HuH-7.5 (cell line): ENCODE measurements at places on chromosomes 16 and 17.

- DNase-seq: no peak
These were observed 141.6 kb downstream of the RGS9 start for GRCh38 chr17:65278820-65279184.

- peak; percentile 40 for DNase-seq
These were observed 93.7 kb downstream of the PMP22 start for GRCh38 chr17:15171167-15172047.

GRCh38 chr16:53183442-53183841 is 128.7 kb downstream of the CHD9 start:
- no peak for DNase-seq

- no peak for DNase-seq
These were observed 68.9 kb upstream of the KCNJ16 start for GRCh38 chr17:70006159-70006558.

GRCh38 chr16:69522041-69522578 is 43.7 kb upstream of the NFAT5 start:
- DNase-seq: no peak

DNA sequence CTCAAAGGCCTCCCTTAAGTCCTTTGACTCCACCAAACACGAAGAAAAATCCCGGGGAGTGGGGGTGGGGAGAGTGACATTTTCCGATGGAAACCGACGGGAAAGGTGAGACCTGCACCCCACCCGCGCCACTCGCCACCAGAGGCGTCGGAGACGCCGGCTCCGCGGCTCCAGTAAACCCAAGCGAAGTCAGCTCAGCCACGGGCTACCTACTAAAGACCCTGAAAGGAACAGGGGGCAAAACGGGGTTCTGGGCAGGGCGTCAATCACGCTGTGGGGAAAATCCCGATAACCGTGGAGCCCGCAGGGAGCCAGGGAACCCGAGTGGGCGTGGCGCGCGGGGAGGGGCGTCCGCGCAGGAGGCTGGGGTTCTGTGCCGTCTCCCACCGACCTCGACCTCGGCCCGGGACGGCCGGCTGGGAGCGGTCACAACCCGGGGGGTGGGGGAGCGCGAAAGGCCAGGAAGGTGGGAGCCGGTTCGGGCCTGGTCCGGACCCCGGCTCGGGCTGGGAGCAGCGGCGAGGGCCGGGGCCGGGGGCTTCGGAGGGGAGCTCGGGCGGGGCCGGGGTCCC is 565 bp downstream of the WDR45B start:
- DNase-seq: peak; percentile 58

GRCh38 chr17:82334622-82335394 is 1.2 kb upstream of the SECTM1 start:
- DNase-seq: no peak

DNA sequence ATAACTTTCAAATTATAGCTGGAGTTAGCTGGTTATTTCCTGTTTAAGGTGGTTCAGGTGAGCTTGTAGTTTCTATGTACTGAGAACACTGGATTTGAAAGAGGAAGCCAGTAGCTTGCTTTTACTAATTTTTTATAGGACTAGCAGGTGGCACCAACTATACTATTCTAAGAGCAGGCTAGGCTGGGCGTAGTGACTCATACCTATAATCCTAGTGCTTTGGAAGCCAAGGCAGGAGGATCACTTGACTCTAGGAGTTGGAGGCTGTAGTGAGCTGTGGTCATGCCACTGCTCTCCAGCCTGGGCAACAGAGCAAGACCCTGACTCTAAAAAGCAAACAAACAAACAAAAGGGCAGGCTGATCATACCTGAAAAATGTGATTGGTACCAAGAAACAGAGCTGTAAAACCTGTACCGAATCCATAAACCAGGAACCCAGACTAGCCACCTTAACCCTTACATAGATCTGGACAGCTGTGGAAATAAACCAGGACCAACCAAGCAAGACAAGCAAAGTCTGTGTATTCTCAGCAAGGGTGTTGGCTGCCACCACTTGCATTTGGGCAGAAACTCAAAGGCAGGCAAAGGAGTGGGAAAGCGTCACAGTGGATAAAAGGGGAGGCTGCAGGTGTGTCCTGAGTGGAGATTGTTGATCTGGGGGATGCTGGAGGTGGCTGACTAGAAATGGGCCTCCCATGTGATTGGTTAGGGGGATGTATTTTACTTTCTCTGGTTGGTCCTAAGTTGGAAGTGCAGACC is 36.3 kb downstream of the SLC47A1 start:
- no peak for DNase-seq

DNA sequence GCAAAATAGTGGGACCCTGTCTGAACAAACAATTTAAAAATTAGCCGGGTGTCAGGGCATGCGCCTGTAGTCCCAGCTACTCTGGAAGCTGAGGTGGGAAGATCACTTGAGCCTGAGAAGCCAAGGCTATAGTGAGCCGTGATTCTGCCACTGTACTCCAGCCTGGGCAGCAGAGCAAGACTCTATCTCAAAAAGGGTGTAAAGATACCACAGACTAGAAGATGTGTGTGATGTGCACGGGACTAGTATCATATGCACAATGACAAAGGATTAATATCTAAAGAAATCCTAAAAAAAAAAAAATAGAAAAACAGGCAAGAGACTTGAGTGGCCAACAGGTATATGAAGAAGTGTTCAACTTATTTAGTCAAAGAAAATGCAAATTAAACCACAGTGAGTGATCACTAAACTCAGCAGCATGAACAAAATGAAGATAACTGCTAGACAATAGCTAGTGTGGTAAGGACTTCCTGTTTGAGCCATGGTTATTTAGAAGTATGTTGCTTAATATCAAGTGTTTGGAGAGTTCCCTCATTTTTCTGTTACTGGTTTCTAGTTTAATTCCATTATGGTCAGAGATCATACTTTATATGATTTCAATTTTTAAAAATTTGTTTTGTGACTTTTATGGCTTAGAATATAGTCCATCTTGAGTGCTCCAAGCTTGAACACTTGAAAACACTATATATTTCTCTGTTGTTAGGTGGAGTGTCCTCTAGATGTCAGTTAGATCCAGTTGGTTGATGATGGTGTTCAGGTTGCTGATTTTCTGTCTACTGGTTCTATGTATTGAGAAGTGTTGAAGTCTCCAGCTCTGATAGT is 14.7 kb upstream of the SLX4 start:
- DNase-seq: no peak

DNA sequence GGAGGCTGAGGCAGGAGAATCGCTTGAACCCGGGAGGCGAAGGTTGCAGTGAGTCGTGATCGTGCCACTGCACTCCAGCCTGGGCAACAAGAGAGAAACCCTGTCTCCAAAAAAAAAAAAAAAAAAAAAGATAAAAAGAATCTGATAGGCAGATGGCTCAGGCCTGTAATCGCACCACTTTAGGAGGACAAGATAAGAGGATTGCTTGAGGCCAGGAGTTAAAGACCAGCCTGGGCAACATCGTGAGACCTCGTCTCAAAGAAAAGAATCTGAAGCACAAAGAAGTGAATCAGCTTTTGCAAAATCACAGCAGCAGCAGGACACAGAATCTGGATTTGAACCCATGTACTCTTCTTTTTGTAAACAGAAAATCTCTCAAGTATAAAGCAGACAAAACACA is 7.6 kb downstream of the NOB1 start:
- no peak for DNase-seq

GRCh38 chr17:9971991-9972390 is 66.9 kb upstream of the RCVRN start:
- no peak for DNase-seq

- peak; percentile 83 for DNase-seq
These were observed 7.4 kb downstream of the PRCD start for GRCh38 chr17:76547183-76547641.

- DNase-seq: no peak
These were observed 218.8 kb downstream of the RAB11FIP4 start for GRCh38 chr17:31609996-31610910.

DNA sequence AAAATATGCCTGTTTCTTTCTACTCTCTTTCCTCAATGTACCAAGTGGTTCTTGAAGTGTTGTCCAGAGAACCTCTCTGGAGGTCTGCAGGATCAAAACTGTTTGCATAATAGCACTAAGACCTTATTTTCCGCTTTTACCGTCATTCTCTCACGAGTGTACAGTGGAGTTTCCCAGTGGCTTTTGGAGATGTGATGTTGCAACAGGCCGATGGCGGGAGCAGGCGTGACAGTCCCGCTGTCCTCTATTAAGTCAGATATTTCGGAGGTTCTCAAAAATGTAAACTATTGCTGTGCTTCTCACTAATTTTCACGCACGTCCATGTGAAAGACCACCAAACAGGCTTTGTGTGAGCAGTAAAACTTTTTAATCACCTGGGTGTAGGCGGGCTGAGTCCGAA is 8.3 kb upstream of the GPRC5B start:
- DNase-seq: no peak

- DNase-seq: no peak
These were observed 9.9 kb upstream of the SMIM36 start for GRCh38 chr17:55521186-55521585.

DNA sequence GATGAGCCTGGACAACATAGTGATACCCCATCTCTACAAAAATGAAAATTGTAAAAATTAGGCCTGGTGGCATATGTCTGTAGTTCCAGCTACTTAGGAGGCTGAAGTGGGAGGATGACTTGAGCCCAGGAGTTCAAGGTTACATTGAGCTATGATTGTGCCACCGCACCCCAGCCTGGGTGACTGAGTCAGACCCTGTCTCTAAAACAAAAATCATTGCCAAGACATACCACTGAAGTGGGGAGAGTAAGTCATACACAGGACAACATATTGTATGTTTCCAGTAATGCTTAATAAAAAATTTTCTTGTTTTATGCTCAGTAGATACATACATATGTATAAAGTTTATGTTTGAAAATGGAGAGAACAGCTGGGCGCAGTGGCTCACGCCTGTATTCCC is 39.2 kb downstream of the NDE1 start:
- no peak for DNase-seq

DNA sequence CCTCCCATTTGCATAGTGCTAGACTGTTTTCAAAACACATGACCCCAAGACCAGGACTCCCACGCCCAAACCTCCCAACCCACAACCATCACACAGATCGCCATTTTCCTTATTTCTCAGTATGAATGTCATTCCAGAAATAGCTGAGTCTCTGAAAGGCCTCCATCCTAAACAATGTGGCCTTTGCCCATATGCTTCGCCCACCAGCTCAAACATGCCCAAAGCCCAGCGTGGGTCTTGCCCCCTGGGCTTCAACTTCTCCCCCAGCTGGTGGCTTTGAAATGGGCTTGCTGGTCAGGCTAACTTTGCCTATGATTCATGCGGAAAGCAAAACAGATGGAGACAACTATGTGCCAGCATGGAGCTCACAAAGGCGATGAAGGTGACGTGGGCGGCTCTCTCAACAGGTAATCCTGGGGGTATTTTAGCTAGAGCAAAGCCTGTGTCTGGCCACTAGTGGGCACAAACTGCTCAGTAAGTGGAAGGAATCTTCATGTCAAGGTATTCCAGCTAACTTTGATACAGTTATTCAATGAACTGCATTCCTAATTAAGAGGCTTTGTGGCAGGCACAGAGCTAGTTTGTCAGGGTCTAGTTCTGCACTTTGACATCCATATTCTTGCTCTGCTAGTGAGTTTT is 17.1 kb downstream of the PMP22 start:
- no peak for DNase-seq

GRCh38 chr17:6205525-6205924 is 135.3 kb downstream of the WSCD1 start:
- DNase-seq: no peak

DNA sequence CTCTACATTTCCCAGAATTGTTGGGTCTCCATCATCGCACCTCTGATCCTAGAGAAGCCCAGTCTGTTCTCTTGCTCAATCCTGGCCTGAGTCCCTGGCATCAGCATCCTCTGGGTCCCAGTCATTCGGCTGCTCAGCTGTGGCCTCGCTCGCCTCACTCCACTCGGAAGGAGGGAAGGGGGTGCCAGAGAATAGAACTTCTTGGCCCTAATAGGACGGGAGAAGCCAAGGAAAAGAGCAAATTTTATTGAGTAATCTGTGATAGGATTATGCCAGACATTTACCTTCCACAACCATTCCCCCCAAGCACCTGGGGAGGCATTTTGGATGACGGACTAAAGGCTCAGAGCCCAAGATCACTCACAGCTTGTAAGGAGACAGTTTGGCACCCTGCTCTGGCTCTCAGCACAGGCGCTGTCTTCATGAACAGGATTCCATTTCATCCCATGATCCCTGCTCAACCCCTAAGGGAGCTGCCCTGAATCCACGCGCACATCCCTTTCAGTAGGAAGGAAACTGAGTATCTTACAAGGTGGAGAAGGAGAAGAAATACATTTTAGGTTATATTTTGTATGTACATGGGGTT is 498 bp upstream of the CLEC10A start:
- DNase-seq: no peak

DNA sequence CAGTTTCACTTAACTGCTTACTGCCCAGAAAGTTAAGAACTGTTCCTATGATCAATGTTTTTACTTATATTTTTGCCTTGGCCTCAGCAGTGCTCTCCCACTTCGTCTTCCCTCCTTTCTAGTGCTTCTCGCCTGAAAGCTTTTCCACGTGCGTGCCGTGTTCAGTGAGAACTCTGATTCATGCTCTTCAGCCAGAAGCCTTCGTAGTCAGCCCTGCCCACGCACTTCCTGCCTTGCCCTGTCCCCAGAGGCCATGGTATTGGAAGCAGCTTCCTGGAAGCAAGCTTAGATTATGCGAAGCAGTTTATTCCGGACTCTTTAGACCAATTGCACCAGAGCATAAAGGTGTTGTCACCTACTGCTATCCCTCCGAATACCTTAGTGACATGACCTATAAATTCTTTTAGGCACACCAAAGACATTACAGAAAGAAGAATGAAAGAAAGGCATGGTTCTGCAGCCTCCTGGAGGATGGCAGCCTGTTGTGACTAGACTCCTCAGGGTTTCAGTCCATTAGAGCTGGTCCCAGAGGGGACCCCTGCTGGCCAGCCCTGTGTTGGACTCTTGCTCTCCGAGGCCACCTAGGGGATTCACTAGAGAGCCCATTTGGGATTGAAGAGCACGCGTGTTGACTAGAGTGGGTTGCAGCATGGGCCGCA is 105.2 kb downstream of the RPTOR start:
- peak; percentile 68 for DNase-seq

GRCh38 chr17:8577868-8578267 is 52.7 kb downstream of the MYH10 start:
- DNase-seq: no peak

GRCh38 chr17:67386965-67387551 is 10.0 kb downstream of the PITPNC1 start:
- DNase-seq: peak; percentile 64

GRCh38 chr17:27853091-27853490 is 40.1 kb downstream of the LYRM9 start:
- DNase-seq: no peak

- no peak for DNase-seq
These were observed 9.4 kb downstream of the ITGAX start for GRCh38 chr16:31364421-31364820.

GRCh38 chr16:72934636-72935403 is 113.1 kb downstream of the ZFHX3 start:
- DNase-seq: peak; percentile 50

- no peak for DNase-seq
These were observed 20.7 kb upstream of the MED13 start for GRCh38 chr17:62085511-62086408.

GRCh38 chr16:907842-908241 is 62.9 kb downstream of the LMF1 start:
- DNase-seq: no peak

- no peak for DNase-seq
These were observed 80.7 kb downstream of the HS3ST3B1 start for GRCh38 chr17:14381606-14382005.

- no peak for DNase-seq
These were observed 132.9 kb upstream of the CRHR1 start for GRCh38 chr17:45651145-45651709.
